ENCODE measurements at places on chromosomes 11 and 22. TPM values are rescaled to one million over a fixed set of nuclear protein-coding genes. Genes with fewer than 3 reads are reported as not detected.

The TTC36 gene
- total RNA-seq, result 0.50 TPM

The TMEM191C gene
- total RNA-seq, result 0.07 TPM

The KIF18A gene
- total RNA-seq, result 36.8 TPM

The PTGDR2 gene
- total RNA-seq, result under 0.01 TPM

The PGM2L1 gene
- total RNA-seq, result 33.6 TPM

The LMO2 gene
- total RNA-seq, result 23.0 TPM

The OR6T1 gene
- not detected for total RNA-seq

The RAB1B gene
- total RNA-seq, result 128 TPM

The OR8G1 gene
- not detected for total RNA-seq

The BTBD18 gene
- total RNA-seq, result not detected

The CNTF gene
- 4.0 TPM for total RNA-seq

The VWCE gene
- total RNA-seq, result 6.4 TPM

The CSNK2A3 gene
- 4.1 TPM for total RNA-seq

The OR5A1 gene
- not detected for total RNA-seq

The NEU3 gene
- 6.6 TPM for total RNA-seq

The OSBPL5 gene
- total RNA-seq, result 30.8 TPM

The APLNR gene
- not detected for total RNA-seq

The CTSW gene
- not detected for total RNA-seq

The C11orf16 gene
- not detected for total RNA-seq

The TIGD3 gene
- total RNA-seq, result 0.14 TPM

The GAB4 gene
- not detected for total RNA-seq

The ARL2 gene
- 58.4 TPM for total RNA-seq
